ENCODE measurements at places on chromosomes 3 and 15.

- DNase-seq = no peak
Observed at GRCh38 chr3:159418571-159419526, 569.8 kb upstream of the IL12A start.

DNA sequence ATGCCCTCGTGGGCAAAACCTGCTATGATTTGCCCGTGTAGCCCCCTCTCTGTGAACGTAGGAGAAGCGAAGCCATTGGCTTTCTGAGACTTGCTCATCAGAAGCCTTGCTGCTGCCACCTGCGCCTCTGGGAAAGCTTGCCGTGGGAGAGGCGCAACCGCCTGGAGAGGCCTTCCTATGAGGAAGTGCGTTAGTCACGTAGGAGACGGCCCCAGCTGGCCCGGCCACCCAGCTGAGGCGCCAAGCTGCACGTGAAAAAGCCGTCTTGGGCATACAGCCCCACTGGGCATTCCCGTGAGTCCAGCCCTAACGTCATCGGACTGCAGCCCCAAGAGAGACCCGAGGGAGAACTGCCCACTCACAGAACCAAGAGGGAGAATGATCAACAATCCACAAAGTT, 49.1 kb upstream of the TJP1 start:
- no peak for DNase-seq

DNA sequence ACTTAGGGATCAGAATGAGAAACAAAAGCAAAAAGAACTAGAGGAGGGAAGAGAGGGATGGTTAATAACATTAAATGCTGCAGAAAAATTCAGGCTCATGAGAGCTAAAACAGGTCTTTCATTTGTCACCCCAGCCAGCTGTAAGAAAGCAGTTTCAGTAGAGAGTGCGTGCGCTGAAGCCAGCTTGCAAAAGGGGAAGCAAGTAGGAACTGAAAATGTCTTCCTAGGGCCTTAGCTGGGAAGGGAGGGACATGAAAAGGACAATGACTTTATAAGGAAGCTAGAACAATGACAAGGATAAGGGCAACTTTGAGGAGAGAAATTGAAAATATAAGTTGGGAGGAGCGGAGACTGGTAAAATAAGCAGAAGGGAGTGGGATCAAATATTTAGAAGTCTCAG, 3.1 kb downstream of the CIAO2A start:
- DNase-seq = no peak

- DNase-seq = no peak
Observed at GRCh38 chr3:58048301-58048700, 40.1 kb downstream of the FLNB start.

DNA sequence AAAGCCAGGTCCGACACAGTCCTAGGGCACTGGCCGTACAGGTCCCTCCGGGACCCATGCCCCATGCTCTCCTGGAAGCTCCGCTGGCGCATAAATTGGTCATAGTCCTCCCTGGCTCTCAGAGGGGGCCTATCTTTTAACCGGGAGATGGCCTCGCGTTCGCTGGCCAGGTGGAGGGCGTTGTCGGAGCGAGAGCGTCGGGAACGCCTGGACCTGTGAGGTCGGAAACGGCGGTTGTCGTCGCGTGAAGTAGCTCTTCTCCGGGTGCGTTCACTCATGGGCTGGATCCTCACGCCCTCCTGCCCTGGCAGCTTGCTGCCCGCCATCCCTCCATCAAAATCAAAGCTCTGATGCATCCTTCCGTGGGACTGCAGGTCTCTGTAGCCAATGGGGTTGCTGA, 76.0 kb upstream of the PSMD6 start:
- no peak for DNase-seq

DNA sequence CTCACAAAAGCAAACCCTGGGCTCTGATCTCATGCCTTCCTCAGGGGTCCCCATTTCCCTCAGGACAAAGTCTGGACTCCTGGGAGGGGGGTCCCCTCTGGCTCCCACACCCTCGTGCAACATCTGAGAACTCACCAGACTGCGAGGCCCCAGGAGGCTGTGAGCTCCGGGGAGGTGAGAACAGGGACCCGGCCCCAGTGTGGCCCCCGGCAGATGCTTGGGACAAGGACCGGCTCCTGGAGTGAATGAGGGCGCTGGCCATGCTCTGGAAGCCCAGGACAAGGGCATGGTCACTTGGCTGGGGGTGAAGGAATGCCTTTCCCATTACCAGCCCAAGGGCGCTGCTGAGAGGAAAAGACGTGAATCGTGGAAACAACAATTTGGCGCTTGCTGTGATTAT, 48.0 kb downstream of the LINGO1 start:
- DNase-seq = no peak

DNA sequence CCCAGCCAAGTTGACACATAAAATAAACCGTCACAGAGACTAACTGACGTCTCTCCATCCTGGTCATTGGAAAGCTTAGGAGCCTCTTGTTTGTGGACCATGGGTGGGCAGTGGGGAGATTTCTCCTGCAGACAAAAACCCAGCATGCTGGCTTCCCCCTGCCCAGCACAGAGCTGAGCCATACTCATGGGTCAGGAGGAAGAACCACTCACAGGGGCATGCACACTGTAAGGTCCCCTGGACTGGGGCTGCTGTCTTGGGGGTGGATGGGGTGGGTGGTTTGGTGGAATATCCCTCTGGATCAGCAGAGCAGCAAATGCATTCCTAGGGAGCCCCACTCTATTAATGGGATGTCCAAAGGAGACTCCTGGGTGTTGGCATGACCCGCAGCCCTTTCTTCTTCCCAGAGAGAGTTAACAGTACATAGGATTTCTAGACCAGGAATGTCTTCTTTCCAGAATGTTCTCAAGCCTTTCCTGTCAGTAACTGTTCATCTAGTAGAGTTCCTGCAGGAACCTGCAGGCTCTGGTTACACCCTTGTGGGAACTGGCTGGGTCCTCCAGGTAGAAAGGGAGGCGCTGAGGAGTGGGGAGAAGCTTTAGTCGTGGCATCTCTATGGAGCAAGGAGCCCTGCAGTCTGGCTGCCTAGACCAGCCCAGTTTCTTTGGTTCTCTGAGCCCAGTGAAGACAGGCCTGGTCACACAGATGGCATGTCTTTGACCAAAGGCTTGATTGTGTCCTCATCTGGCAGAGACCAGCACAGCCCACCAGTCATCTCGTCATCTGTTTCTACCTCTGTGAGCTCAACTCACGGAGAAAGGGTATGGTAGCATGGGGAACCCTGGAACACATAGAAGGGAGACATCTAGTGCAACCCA, 73.4 kb upstream of the PRR23C start:
- no peak for DNase-seq

DNA sequence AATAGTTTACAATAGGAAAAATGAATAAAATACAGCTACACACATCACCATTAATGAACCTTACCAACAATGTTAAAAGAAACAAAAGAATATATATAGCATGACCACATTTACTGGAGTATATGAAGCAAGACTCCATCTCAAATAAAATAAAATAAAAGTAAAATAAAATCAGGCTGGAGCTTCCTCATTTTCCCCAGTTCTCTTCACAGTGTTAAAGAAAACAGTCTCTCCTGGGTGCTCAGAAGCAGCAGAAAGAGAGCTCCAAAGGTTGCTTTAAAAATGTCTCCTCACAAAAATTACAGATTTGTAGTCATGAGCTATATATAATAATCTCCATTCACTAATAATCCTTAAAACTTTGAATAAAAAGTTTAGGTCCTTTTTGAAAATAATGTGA, 48.8 kb downstream of the PIK3CB start:
- DNase-seq = no peak

GRCh38 chr15:28281876-28282275, 40.1 kb downstream of the HERC2 start:
- no peak for DNase-seq

DNA sequence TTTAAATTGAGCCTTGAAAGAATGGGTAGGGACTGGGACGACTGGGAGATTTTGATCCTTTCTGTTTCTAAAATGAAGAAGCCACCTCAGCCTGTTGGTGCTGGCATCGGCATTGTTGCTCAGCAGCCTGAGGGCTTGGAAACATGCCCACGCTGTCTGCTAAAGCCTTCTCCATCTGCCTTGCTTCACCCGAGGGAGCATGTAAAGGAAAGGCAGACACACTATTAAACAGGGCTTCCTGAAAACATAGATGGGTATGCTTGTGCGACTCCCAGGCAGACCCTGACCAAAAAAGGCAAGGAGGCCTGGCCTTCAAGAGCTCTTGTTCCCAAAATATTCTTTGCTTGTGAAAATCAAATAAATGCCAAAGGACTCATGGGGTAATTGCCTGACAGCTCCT, 84.2 kb upstream of the SLC4A7 start:
- DNase-seq = no peak

GRCh38 chr3:36305929-36306520, 74.3 kb upstream of the STAC start:
- DNase-seq = no peak

DNA sequence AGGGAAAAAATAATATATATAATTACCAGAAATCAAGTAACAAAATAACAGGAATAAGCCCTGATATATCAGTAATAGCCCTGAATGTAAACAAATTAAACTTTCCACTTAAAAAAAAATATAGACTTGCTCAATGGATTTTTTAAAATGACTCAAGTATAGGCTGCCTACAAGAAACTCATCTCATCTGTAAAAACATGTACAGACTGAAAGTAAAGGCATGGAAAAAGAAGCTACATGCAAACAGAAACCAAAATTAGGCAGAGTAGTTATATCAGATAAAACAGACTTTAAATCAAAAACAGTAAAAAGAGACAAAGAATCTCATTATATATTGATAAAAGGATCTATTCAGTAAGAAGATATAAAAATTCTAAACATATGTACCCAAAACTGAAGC, 82.4 kb upstream of the STT3B start:
- no peak for DNase-seq

DNA sequence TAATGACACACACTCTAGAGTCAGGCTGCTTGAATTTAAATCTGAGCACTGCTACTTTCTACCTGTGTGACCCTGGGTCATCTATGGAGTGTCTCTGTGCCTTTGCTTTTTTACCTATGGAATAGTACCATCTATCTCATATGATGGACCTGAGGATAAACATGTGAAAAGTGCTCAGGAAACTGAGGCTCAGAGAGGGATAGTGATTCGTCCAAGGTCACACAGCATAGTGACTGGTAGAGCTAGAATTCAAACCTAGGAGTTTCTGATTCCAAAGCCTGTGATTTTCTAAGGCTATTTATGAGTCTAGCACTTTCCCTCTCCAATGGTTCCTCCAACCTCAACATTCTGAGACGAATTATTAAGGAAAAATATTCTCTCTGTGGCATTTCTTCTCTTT, 32.0 kb upstream of the RAF1 start:
- no peak for DNase-seq

GRCh38 chr3:8840556-8840955, 71.1 kb upstream of the OXTR start:
- DNase-seq = no peak

- DNase-seq = no peak
Observed at GRCh38 chr3:58427661-58428361, 5.8 kb downstream of the PDHB start.

DNA sequence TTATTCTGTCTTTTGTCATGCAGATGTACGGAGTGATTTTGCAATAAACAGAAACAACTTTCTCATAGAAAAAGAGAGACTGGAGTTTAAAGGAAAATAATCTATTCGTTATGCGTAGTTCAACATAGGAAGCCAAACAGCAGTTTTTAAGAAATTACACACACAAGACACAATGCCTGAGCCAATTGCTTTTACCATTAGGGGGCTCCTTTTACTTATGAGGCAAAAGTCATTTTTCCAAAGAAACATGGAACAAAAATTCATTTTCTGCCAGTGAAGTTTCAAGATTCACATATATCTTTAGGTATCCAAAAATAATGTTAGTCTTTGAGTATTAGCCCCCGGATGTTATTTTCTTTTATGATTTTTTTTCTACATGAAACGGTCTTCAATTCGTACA, 10.7 kb downstream of the CNTN6 start:
- no peak for DNase-seq

DNA sequence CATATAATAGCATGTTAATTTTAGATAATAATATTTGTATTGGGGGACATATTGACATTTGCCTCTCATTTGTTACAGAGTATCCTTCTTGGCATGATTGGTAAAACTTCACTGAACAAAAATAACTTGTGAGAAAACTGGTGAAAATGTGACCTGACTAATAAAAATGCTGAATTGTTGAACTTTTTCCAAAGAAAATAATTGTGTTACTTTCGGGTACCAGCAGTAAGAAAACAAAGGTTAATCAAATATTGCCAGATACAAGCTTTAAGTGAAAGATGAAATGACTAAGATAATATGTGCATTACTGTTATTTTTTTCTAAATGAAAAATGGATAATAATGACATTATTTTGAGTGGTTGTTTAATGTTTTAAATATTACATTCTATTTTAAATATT, 15.2 kb downstream of the SLC12A1 start:
- no peak for DNase-seq

DNA sequence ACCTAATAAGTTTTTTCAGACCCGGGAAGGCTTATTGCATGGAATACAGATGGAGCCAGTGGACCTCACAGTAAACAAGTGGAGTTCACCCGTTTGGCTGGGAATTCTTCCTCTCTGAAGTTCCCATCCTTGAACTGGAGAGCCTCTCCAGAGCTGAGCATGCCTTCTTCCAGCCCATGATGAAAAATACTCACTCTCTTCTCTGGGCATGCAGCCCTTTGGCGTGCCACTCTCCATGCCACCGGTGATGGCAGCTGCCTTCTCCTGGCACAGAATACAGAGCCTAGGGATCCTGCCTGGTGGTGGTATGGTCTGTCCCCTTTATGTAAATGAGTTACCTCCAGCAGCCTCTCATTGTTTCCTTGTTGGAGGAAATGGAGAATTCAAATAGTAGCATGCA, 150.8 kb downstream of the LEKR1 start:
- no peak for DNase-seq

GRCh38 chr3:42264399-42265058, 1.5 kb downstream of the CCK start:
- DNase-seq = peak; percentile 3

GRCh38 chr15:33859992-33860545, 108.2 kb upstream of the CHRM5 start:
- DNase-seq = no peak

GRCh38 chr3:152258448-152259393, 10.0 kb upstream of the MBNL1 start:
- no peak for DNase-seq

DNA sequence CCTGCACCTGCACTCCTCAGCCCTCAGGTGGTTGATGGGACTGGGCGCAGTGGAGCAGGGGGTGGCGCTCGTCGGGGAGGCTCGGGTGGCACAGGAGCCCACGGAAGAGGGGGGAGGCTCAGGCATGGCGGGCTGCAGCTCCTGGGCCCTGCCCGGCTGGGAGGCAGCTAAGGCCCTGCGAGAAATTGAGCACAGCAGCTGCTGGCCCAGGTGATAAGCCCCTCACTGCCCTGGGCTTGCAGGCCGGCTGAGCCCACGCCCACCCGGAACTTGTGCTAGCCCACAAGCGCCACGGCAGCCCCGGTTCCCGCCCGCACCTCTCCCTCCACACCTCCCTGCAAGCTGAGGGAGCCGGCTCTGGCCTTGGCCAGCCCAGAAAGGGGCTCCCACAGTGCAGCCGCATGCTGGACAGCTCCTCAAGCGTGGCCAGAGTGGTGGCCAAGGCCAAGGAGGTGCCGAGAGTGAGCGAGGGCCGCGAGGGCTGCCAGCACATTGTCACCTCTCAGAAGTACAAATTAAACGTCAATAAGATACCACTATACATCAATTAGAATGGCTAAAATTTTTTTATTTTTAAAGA, 5.1 kb upstream of the VHL start:
- no peak for DNase-seq
